ENCODE measurements at places on chromosomes 1 and 21.
A peak's percentile ranks its signal among the peaks of the same experiment; 100 is the strongest.

DNA sequence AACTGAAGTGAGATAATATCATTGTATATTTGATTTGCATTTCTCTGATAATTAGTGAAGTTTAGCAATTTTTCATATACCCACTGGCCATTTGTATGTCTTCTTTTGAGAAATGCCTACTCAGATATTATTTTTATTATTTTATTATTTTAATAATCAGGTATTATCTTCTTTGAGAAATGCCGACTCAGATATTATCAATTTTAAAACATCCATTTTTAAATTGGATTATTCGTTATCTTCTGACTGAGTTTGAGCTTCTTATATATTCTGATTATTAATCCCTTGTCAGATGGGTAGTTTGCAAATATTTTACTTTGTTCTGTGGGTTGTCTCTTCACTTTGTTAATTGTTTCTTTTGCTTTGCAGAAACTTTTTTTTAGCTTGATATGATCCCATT is 37.7 kb downstream of the KMO start:
- DNase-seq = no peak

GRCh38 chr1:221900678-221901077 is 158.8 kb upstream of the DUSP10 start:
- no peak for DNase-seq

GRCh38 chr1:35281565-35281964 is 13.1 kb downstream of the ZMYM4 start:
- no peak for DNase-seq

DNA sequence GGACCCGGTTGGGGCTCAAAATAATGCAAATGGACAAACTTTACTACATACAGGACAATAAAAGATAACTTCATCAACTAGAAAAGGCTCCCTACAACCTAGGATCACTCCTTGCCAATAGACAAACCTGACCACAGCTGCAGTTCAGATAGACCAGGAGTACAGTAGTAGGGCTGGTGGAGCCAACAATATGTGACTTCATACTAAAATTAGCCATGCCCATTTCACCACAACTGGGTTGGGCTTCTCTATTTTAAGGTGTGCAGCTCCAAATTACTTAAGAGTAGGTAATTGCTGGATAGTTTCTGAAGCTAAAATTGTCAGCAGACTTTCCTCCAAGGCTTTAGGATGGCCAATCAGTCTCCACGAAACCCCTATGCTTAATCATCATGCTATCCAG is 3.9 kb downstream of the DENND1B start:
- DNase-seq = no peak

DNA sequence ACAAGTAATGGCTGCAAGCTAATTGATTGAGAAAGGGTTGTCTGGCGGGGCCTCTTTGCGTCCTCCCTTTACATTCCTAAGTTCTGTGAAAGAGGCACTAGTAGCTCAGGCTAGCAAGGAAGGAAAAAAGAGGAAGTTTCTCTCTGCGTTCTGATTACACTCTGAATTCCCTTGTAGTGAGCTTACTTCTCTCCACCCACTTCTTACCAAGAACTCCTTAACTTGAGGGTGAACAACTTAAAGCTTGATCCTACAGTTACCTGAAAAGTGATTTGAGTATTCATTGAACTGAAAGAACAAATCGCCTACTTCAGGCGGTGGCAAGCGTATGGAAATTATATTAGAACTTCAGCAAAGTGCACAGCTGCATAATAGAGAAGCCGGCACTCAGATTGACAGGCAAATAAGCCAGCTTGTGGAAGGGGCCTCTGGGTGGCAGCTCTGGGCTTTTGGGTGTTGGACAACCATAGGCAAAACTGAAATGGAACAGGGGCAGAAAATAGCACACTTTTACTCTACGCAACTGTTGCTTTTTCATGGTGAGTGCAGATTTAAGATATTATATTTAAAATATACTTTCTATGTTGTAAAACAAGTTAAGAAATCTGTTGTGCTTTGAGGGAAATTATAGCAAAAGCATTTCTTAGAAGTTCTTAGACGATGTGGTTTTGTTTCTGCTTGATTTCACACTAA is 464.5 kb downstream of the USP25 start:
- DNase-seq = peak; percentile 58

DNA sequence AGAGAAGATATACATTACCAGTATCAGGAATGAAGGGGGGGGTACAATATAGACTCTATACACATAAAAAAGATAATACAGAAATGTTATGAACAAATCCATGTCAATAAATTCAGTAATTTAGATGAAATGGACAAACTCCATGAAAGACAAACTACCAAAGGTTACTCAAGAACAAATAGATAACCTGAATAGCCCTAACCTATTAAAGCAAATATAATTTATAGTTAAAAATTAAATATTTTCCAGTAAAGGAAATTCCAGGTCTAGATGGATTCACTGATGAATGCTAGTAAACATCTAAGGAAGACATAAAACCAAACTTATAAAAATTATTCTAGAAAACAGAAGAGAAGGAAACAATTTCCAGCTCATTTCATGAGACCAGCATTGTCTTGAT is 13.2 kb downstream of the BLZF1 start:
- no peak for DNase-seq

- no peak for DNase-seq
These were observed 22.1 kb downstream of the HYI start for GRCh38 chr1:43431676-43432075.

GRCh38 chr1:9233241-9233941 is 1.2 kb upstream of the H6PD start:
- DNase-seq = no peak

DNA sequence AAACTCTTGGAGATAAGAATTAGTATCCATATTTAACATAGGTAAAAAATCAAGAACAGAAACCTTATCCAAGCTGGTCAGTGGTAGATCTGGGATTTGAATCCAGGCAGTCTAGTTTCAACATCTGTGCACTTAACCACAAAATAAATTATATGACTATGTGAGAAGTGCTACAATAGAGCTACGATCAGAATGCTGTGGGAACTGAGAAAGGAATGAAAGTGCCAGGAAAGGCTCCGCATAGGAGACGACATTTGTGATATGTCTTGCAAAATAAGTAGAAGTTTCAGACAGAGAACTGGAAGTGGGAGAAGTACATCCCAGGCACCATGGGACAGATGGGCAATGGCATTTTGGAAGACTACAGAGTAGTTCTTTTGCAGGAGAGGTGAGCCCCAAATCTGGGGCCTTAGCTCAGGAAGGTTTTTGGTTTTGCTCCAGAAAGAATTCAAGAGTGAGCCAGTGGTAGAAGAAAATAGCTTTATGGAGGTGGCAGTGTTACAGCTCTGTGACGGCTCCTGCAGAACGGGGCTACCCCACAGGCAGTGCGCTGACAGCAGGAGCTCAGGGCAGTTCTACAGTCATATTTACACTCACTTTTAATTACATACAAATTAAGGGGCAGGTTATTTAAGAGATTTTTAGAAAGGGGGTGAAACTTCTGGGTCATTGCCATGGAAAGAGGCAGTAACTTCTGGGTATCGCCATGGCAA is 25.5 kb upstream of the GJA5 start:
- no peak for DNase-seq

DNA sequence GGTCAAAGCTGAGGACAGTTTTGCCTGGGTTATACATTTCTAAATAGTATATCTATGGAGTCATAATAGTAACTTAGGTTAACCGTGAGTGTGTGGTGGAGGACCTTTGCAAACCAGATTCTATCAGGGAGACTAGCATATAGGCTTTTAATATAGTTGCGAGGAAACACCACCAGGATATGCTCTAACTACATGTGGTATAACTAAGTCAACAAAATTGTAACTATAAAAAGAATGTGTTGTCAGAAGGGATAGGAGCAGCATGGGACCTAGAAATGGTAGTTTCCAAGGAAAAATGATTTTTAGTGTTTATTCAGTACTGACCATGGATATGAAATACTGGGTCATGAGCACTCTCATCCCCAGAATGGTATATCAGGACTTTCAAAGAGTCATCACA is 338.1 kb downstream of the TGFB2 start:
- DNase-seq = no peak

- DNase-seq = no peak
These were observed 61.5 kb downstream of the KIAA0040 start for GRCh38 chr1:175131095-175131494.

- no peak for DNase-seq
These were observed 65.7 kb upstream of the RNF11 start for GRCh38 chr1:51170342-51170741.

DNA sequence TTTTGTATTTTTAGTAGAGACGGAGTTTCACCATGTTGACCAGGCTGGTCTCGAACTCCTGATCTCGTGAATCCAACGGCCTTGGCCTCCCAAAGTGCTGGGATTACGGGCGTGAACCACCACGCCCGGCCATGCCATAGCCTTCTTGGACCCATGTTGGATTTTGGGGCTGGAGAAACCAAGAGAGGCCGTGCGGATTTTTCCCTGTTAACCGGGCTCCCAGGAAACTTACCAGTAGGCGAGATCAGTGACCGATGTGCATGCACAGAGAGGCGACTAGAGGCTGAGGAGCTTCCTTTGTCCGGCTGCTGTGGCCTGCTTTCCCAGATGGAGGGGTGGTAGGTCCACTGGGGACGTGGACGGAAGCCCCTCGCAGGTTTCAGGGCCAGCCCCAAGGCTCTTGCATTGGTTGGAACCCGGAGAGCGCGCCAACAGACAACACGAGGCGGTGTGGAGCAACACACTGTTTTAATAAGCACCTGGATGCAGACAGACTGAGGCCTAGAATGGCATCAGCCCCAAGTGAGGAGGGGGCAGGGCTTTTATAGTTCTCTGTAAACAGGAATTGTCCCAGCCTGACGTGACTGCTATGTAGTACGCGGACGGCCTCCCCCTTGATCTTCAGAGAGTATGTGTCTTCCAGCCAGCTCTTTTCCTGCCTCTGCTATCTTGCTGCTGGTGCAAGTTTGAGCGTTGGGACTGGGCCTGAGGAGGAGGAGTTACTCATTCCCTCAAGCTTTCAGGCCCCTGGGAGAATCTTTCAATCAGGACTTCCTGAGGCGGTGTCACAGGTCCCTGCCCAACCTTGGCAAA is at the start of gene ERVH48-1:
Gene ERVH48-1 (minus strand): TSS at position 517 of the 813 bp plus-strand sequence. CDS start 6,624 bp downstream, outside the sequence.
- DNase-seq = no peak

- no peak for DNase-seq
These were observed 56.2 kb downstream of the FCRL5 start for GRCh38 chr1:157496121-157496526.

DNA sequence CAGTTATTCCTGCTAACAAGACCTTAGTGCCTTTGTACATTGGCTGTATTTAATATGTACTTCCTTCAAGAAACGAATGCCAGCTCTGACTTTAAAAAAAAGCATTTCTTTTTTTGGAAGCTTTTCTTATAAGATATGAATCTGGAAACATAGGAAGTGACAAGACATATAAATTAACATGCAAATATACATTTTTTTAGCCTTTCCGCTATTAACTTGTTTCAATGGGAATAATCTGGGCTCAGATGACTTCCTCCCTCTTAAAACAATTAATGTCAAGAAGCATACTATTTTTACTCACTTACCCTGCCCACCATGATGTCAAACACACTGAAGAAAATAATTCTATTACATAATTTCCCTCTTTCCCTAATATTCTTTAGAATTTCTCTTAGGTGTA is 1.4 kb downstream of the DENND1B start:
- no peak for DNase-seq

DNA sequence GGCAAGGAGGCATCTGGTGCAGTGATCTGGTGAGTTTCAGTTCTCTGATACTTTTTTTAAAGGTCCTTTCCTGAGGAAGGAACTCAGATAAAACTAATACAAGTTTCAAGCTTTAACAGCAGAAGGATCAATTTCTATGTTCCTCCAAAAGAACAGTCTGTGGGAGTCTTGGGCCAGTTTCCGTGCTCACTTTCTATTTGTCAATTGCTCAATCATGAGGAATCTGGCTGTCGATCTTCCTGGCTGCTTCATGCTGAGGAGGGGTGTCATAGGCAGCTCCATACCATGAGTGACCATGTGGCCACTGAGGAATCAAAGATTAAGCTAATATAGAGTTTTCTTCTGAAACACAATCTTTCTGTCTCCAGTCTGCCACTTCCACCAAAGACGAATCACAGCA is 11.4 kb upstream of the TMEM125 start:
- DNase-seq = no peak

GRCh38 chr1:164783778-164784555 is 225.0 kb downstream of the PBX1 start:
- no peak for DNase-seq

GRCh38 chr1:25538191-25538767 is 5.1 kb upstream of the LDLRAP1 start:
- no peak for DNase-seq

DNA sequence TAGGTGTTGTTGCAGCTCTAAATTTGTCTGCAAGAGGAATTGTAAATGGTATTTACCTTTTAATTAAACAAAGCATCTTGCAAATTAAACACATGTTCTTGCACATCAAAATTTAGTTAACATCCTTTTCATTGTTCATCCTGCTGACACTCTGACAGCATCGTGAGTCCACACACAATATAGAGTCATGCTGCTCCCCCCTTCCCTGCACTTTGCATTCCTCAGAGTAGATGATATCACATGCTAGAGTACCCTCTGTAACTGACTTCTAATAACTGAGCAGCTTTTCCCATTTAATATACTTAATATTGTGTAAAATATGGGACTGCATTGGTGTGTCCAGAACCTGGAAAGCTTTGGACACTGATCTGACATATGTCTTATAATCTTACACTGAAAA is 138.8 kb upstream of the DPYD start:
- no peak for DNase-seq

- no peak for DNase-seq
These were observed 75.5 kb upstream of the PDC start for GRCh38 chr1:186536273-186536890.

DNA sequence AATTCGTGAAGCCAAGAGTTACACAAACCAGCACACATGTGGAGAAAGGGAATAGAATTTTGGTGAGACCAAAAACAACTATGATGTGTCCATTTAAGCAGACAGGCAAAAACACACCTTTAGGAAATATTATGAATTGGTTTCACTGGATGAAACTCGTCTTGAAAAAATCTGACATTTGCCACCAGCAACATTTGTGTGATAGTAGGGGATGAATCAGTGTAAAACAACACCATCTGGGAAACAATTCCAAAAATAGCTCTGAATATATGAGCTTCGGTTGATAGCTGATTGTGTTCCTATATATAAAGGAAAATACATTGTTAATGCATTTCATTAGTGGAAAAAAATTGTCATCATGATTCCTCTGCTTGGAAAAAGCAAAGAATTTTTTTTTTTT is 327.8 kb downstream of the PAPPA2 start:
- DNase-seq = no peak

GRCh38 chr1:40241362-40241761 is 6.4 kb upstream of the TMCO2 start:
- DNase-seq = no peak

- no peak for DNase-seq
These were observed 763.3 kb upstream of the BRINP3 start for GRCh38 chr1:191240925-191241324.

GRCh38 chr1:247681288-247681897 is 1.9 kb upstream of the OR13G1 start:
- DNase-seq = no peak

GRCh38 chr1:208431721-208432120 is 187.5 kb upstream of the PLXNA2 start:
- no peak for DNase-seq

GRCh38 chr1:193121616-193122593 is at the start of gene CDC73:
TSS of gene CDC73 (plus strand) at chr1:193122031. CDS start at chr1:193122201, 170 bp downstream.
- DNase-seq = peak; percentile 85

GRCh38 chr1:224542783-224543440 is 73.2 kb upstream of the CNIH3 start:
- DNase-seq = peak; percentile 97

Data from pulmonary artery endothelial cell (primary cell).